ENCODE measurements at places on chromosomes 4 and X.

DNA sequence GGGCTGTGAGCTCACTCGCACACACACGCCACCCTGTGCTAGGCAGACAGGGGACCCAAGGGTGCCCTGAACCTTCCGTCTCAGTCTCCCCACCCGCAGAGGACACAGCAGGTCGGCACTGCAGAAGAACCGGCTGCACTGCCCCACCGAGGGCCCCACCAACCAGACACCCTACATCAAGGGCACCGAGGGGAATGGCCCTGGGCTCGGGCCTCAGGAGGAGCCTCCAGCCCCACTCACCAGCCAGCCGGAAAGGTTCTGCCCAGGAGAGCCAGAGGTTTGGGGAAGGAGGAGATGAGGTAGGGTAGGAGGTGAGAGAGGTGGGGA, 45.9 kb downstream of the FAM53A start:
- no peak for DNase-seq

- no peak for DNase-seq
Measured at GRCh38 chr4:165415910-165416309, 37.1 kb downstream of the CPE start.

- no peak for DNase-seq
Measured at GRCh38 chrX:122552286-122552800, 631.7 kb upstream of the GRIA3 start.

DNA sequence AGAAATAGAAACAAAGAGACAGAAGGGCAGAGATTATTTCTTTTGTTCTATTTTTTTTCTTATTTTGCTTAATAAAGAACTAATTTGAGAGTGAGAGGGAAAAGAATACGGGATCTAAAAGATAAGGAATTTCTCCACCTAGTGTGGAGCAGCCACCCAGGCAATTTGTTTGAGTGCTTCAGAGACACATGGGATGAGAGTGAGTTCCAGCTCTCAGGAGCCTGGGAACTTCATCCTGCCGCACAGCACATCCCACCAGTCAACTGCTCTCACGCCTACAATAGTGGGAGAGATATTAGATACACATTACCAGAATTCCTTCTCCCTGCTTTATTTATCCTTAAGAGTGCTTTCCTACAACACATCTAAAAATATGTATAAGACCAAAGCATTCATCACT, 946.4 kb downstream of the PDHA2 start:
- no peak for DNase-seq

DNA sequence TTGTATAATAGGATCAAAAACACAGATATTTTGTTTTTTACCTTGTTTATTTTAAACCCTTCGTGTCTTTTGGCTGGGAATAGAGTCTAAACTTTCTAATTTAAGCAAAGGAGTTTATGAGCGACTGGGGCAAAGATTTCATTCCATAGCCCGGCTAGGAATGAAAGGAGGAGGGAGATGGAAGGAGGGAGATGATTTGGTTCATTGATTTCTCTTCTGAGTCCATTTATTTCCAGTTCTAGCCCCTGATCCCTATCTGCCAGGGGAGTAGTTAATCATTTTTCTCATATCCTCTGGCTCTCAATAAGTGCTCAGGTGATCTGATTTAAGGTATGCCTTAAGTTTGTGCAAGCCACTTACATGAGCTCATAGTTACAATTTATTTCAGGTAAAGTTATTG, 120.0 kb downstream of the SPRY1 start:
- no peak for DNase-seq

- no peak for DNase-seq
Measured at GRCh38 chrX:97766501-97767095, 882.9 kb downstream of the RPA4 start.

DNA sequence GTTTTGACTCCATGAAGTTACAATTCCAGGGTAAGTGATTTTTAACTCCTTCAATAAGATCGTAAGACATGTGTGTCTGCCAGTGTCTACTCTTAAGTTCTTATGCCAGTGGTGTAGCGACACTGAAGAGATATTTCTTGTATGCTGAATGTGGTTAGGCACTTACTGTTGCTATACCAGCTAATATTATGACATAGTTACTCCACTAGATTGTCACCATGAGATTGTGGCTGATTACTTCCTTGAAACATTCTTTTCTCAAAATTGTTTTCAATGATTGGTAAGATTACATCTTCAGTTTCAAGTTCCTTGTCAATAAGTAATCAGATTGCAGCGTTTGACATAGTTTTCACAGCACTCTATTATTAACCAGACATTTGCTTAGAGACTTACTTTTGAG, 60.6 kb upstream of the PAGE5 start:
- DNase-seq, result no peak

DNA sequence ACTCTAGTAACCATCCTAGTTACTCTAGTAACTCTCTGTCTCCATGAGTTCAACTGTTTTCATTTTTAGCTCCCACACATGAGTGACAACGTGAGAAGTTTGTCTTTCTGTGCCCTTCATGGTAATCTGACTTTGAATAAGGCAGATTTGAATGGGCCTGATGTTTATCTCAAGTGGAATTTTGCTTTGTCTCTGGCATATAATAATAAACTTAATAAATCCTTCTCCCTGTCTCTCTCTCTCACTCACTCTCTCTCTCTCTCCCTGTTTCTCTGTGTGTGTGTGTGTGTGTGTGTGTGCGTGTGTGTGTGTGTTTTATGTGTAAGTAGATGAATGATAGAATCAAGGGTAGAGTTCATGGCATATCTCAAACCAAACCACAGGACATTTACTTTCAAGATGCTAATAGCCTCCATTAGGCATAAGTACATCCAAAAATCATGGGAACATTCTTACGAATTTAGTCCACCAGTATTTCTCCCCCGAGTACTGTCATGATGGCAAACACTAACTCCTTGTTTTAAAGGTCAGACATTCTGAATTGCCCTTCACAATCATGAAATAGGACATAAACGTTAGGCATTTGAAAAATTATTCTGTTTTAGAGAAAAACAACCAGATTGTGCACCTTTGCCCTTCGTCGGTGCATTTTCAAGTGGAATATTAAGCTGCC, 193.1 kb downstream of the SPATA18 start:
- no peak for DNase-seq

DNA sequence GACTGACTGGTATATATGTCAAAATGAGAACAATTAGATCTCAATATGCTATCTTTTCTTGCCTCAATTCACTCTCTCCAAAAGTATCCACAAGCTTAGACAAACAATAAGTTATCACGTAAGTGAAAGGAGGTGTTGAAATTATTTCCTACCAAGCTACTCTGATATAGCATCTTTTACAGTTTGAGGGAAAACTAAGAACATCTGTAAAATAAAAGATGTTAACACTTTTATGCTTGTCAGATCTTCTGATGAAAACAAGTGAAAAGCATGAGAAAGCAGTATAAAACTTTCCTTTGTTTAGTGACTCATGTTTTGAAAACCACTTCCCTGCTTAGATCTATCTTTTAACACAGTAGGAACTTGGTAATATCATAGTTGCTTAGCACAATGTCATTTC, 8.4 kb upstream of the MAB21L2 start:
- DNase-seq, result no peak

- no peak for DNase-seq
Measured at GRCh38 chr4:55736605-55737183, 82.9 kb upstream of the EXOC1L start.

- DNase-seq, result no peak
Measured at GRCh38 chr4:187889651-187890050, 105.9 kb upstream of the ZFP42 start.

DNA sequence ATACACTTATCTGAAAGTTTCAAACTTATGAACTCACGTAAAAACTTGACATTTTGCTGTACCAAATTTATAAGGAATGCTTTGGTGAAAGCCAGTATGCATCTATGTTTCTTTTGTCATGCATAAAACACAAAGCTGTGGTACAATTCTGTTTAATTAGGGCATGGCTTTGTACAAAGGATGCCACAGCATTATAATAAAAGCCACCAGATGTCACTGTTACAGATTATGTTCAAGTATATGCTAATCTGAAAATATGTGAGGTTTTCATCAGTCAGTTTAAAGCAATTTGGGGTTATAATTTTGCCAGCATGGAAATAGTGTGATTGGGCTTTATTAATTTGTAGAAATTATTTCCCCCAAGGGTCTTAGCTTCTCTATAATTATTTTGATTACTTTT, 69.0 kb downstream of the ATOH1 start:
- no peak for DNase-seq

DNA sequence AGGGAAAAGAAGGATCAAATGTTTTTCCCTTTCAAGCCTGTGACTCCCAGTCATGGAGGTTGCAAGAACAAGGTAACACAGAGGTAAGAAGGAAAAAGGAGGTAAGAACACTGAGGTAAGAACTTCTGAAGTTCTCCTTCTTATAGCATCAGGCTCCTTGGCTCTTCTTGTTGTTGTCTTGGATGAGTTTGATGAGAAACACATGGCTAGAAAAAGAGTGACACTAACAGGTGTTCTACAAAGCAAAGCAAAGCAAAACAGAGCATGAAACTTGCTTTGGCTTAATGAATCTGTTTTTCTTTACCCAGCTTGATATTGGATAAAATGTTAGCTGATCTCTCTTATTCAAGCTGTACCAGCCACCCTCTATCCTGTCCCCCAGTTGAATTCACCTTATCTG, 231.2 kb upstream of the F9 start:
- no peak for DNase-seq

DNA sequence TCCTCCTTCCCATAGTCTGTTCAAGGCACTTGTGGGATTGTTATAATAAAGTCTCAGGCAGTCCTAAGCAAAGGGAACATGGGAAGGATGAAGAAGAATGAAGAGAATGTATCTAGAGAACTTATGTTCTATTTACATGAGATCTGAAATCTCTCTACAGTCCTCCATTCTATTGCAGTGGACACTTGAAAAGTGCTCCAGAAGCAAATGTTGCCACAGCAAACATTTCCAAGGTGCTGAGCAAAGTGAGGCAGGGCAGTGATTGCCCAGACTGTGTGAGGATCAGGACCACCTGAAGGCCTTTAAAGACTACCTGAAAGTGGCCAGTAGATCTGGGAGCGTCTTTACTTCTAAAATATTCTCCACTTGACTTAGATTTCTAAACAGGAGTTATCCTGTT, 203.5 kb downstream of the RBM46 start:
- DNase-seq, result no peak

- DNase-seq, result no peak
Measured at GRCh38 chr4:68469482-68469881, 22.2 kb downstream of the TMPRSS11E start.

GRCh38 chrX:115625572-115626301, 64.8 kb downstream of the PLS3 start:
- DNase-seq, result no peak

- DNase-seq, result no peak
Measured at GRCh38 chr4:145812919-145813318, 125.7 kb downstream of the ZNF827 start.

GRCh38 chrX:39275500-39276068, 474.3 kb downstream of the MID1IP1 start:
- no peak for DNase-seq

DNA sequence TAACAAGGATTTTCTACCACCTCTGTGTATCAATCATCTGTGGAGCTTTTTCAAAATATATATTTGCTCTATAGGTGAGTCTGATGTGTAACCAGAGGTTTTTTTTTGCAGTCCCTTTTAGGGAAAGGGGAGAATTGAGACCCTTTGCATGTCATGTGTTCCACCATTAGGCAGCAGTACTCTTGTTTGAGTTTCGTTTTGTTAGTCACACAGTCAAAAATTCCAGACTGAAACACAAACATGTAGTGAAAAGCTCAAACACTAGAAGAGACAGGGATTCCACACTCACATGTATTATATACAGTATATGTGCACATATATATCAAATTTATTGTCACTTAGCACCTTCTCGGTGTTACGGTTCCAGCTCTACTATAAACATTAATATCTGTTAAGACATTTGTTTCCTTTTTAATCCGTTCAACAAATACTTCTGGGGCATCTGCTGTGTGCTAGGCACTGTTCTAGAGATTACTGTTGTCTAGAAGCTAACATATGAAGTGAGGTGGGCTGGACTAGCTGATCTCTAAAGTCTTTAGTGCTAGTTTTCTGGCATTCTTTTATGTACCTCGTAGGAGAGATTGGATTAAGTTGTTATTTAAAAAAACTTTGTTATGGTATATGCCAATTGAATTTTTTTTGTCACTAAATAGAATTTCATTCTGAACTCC, 5.5 kb downstream of the USP9X start:
- no peak for DNase-seq

GRCh38 chrX:97843200-97843811, 959.6 kb downstream of the RPA4 start:
- DNase-seq, result no peak

GRCh38 chr4:121168446-121169281, 4.5 kb upstream of the TNIP3 start:
- DNase-seq, result no peak

DNA sequence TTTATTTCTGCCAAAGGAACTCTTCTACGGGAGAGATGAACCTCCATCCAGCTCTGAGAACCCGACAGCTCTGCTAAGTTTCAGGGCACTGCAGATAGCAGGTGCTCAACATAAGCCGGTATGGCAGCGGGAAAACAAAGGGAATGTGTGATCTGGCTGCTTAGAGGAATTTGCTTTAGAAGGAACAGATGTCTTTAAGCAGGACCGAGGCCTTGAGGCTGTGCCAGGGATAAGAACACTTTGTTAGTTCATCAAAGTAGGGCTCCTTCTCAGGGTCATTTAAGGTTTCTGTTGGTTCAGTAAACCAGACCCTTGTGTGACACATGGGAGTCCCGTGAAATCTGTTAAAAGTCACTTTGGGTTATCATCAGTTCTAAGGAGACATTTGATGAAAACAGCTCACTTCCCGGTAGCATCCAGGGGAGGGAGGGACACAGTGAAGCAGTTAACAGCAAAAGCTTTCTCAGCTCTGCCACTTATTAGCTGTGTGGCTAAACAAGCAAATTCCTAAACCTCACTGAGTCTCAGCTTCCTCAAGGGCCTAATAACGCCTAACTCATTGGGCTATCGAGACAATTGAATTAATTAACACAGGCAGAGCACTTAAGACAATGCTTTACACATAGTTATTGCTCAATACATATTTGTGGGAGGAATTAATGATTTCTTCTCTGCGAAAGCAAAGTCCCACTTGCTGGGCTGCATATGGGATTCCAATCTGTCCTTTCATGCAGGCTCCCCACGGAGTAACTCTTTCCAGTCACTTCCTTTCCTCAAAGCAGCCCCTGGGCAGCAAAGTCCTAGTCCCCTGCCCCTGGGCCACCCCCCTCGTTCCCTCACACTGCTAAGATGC, 2.9 kb upstream of the FTSJ1 start:
- DNase-seq, result no peak

GRCh38 chr4:21517126-21517859, 431.3 kb downstream of the KCNIP4 start:
- no peak for DNase-seq
